ENCODE measurements at places on chromosomes 1 and 21.

GRCh38 chr1:53331446-53332185 is 3.7 kb upstream of the LRP8 start:
- peak; percentile 7 for DNase-seq

GRCh38 chr1:57826535-57826934 is 402.7 kb upstream of the DAB1 start:
- no peak for DNase-seq

- no peak for DNase-seq
Measured at GRCh38 chr21:40678681-40679284, 168.2 kb downstream of the DSCAM start.

GRCh38 chr1:52681136-52681535 is 17.0 kb downstream of the COA7 start:
- no peak for DNase-seq

DNA sequence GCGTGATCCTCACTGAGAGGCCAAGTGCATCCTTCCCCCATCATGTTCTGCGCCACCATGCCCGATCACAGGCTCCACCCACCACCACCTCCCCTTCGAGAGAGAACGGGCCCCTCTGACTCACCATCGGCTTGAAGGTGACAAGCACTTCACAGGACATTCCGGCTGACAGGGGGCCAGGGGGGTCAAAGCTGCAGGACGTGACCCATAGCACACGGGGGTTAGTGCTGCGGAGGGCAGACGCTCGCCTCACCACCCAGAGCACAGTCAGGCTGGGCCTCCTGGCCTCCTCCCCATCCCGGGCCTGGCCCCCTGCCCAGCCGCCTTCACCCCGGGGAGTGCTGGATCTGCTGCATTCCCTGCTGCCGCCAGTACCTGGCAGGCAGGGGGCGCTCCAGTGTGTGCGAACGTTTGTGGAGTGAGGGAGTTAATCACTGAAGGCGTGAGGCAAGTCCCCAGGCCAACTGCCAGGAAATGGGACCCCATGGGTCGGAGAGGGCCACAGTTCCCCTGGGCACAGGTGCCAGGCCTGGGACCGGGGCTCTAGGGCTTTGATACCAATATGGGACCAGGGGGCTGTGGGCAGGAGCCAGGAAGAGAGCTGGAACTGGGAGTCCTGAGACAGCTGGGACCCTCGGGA is 40.9 kb upstream of the TMEM52 start:
- peak; percentile 67 for DNase-seq

GRCh38 chr1:216186141-216186540 is 237.1 kb downstream of the USH2A start:
- DNase-seq: no peak

- DNase-seq: no peak
Measured at GRCh38 chr1:117555806-117556205, 50.0 kb upstream of the TENT5C start.

- DNase-seq: no peak
Measured at GRCh38 chr1:113834716-113835115, 22.4 kb upstream of the RSBN1 start.

- DNase-seq: no peak
Measured at GRCh38 chr1:238265866-238266265, 375.1 kb upstream of the ZP4 start.

DNA sequence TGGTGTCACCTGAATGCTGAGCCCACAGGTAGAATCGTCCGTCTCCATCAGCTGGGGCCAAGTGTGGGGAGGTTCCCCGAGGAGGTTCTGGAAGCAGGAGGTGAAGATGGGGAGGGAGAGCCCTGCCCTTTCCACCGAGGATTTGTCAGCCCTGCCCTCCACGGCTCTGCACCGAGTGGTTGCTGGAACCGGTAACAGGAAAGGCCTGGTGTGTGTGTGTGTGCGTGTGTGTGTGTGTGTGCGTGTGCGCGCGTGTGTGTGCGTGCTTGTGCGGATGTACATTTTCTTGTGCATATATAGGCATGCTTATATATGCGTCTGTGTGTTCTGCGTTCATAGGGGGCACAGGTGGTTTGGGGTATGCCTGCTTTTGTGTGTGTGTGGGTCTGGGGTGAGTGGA is 3.5 kb downstream of the NBL1 start:
- peak; percentile 37 for DNase-seq

DNA sequence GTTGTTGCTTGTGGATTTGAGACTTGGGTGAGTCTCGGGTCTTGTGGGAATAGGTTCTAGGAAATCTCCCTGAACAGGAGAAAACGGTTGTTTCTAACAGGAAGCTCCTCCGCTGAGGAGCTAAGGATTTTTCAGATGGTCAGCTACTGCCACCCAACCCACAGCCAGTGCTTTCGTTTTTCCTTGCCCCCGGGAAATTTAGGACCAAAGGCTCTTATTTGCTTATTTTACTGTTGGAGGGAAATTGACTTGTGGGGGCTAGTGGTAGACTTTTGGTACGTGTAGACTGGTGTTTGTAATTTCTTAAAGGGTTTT is 792 bp downstream of the SNX7 start:
- no peak for DNase-seq

GRCh38 chr1:10033359-10033845 is 644 bp downstream of the UBE4B start:
- DNase-seq: no peak

GRCh38 chr1:197311081-197311480 is 43.0 kb downstream of the CRB1 start:
- no peak for DNase-seq

GRCh38 chr21:31576428-31576827 is 83.1 kb upstream of the SOD1 start:
- no peak for DNase-seq

DNA sequence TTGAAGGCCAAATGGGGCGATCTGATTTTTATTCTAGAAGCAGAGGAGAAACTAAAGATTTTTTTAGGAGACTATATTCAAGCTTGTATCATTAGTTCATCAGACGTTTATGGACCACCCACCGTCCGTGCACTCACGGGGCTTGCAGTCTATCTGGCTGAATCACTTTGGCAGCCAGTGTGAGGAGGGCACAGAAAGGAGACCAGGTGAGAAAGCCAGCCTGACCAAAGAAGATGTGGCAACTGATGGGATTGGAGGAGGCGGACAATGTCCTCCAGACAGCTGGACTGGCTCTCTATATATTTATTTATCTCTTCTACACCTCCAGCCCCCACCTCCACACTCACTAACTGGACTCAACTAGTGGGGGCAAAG is 822 bp upstream of the ELOVL1 start:
- no peak for DNase-seq

- no peak for DNase-seq
Measured at GRCh38 chr1:164716992-164717703, 158.2 kb downstream of the PBX1 start.

- no peak for DNase-seq
Measured at GRCh38 chr1:21754583-21754982, 28.4 kb downstream of the USP48 start.

- DNase-seq: no peak
Measured at GRCh38 chr1:86773341-86774288, 69.2 kb downstream of the SH3GLB1 start.

- DNase-seq: no peak
Measured at GRCh38 chr1:116291024-116291423, 82.0 kb upstream of the ATP1A1 start.

DNA sequence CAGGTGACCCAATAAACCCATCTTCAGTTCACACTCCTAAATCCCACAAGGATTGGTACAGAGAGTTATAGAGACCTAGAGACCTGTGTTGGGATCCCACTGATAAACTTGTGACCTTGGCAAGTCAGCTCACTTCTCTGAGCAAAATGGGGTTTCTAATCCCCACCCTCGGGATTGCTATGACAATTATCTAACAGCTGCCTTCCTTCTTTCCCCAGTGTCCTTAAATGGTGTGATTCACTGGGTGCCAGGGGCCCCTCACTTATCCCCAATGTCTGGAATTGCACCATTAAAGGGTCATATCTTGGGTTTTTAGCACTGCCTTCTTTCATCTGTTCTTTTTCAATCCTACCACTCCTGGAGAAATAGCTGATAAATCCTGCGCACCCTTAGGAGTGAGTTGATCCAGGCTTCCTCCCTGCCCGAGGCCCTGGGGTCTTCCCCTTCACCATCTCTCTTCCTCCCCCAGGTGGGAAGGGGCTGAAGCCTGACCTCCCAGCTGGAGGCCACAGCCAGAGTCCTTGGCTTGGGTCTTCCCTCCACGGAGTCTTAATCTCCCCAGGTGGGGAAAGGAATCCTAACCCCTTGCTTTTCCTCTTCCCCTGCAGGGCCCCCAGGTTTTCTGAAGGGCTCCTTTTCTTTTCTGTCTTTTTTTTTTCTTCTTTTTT is 39.7 kb downstream of the LACTBL1 start:
- DNase-seq: no peak

DNA sequence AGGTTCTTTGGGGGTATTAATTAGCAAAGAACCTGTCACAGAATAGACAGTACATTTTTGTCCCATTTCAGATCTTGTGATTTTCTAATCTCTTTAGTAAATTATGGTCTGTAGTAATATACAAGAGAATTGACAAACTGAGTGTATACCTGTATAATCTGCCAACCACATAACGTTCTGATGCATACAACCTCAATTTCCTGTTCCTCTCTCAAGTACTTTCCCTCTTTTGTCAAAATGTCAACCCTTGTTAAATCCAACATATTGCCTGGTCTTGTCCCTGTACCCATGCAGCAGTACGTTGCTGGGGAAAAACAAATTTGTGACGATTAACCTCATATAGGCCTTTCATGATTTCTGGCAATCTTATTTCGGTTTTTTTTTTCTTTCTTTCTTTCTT is 1.1 kb downstream of the ARV1 start:
- no peak for DNase-seq
